NCI-H446 (cell line): ENCODE measurements at places on chromosomes 2 and 18.

- DNase-seq, result no peak
These were observed 10.6 kb upstream of the WIPF1 start for GRCh38 chr2:174607989-174608865.

- no peak for DNase-seq
These were observed 45.3 kb upstream of the C1D start for GRCh38 chr2:68108120-68108519.

DNA sequence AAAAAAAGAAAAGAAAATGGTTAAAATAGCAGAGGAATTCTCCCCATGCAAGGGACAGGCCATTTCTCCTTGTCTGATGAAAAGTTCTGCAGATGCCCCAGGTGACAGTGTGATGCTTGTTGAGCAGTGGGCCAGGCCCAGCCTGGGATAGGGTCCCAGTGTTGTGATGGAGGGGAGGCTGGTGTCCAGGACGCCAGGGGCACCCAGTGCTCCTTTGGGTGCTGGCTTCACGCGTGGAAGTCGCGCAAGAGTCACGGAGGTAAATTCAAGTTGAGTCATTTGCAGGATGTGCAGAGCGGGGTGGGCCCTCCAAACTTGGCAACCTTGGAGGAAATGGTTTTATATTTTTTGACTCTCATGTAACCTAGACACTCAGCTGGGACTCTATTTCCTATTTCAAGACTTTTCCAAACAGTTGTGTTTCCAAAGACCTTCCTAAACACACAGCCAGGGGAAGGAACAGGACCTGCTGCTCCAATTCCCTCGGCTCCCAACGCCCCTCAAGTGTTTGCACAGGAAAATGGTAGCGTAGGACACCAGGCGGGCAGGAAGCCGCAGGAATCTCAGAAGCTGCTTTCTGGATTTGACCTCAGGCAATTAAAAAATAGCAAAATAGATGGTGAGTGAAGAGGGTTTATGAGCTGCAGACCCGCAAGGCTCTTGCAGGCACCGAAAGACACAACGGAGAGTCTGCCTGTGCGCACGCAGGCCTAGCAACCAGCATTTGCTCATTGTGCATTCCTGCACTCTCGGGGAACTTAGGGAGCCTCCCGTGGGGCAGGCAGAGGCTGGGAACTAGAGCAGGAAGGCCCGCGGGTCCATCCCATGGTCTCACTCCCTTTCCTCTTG lies 107.1 kb upstream of the ODC1 start:
- no peak for DNase-seq

- DNase-seq, result no peak
These were observed 69.1 kb downstream of the PDK1 start for GRCh38 chr2:172624996-172625395.

GRCh38 chr2:189393440-189394111 lies 47.7 kb upstream of the WDR75 start:
- DNase-seq, result no peak

DNA sequence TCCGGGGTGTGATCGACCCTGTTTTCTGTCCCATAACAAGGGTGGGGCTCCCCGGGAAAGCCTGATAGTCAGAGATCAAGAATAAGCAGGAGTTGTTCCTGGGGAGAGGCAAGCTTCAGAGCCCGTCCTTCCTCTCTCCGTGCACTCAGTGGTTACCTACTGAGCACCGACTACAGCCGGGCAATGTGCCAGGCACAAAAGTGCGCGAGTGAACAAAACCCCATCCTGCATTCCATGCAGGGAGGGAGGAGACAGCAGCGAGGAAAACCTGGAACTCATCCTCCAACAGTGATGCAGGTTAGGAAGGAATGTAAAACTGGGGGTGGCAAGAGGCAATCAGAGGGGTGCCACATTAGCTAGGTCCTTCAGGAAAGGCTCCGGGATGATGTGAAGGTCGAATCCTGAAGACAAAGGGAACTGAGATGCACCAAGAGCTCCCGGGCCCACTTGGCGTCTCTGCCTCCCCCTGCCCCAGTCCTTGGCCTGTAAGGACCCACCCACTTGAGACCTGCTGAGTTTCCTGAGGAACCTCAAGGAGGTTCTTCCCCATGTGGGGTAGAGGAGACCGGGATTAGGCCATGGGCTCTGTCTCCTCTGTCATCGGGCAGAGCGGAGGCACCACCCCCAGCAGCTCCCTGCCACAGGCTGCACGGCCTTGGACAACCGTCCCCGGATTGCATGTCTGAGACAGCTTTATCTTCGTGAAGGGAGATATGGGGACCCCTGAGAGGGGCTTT lies 198.2 kb downstream of the NDUFA10 start:
- no peak for DNase-seq

DNA sequence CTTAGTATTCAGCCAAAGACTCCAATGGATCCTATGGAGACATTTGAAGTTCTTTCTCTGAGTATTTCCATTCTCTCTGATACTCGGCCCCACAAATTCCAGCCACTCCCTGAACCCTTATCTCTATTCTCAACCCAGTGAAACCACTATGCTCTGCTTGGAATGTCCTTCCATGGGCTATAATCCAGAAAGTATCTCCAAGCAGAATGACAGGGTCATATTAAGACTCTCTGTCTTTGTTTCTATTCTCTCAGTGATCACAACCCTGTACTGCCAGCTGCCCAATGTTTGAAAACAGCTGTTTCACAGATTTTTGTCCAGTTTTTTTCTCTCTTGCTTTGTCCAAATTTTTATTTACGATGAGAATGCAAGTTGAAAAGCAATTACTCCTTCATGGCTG lies 21.9 kb downstream of the CHMP3 start:
- no peak for DNase-seq

GRCh38 chr2:134271758-134272157 lies 17.9 kb downstream of the MGAT5 start:
- no peak for DNase-seq

GRCh38 chr2:240401308-240401707 lies 34.2 kb upstream of the GPC1 start:
- no peak for DNase-seq

- DNase-seq, result no peak
These were observed 280.7 kb upstream of the HNRNPA3 start for GRCh38 chr2:176931588-176932563.

- DNase-seq, result no peak
These were observed 317.4 kb downstream of the EN1 start for GRCh38 chr2:118529908-118530599.

GRCh38 chr2:44579115-44579836 lies 217.5 kb downstream of the CAMKMT start:
- no peak for DNase-seq

GRCh38 chr2:8847400-8847799 lies 10.0 kb upstream of the KIDINS220 start:
- no peak for DNase-seq

GRCh38 chr2:222290736-222291484 lies 7.9 kb downstream of the PAX3 start:
- no peak for DNase-seq

- DNase-seq, result no peak
These were observed 518.2 kb upstream of the LRATD1 start for GRCh38 chr2:14114275-14114674.

GRCh38 chr2:73503992-73504570 lies 118.4 kb downstream of the ALMS1 start:
- no peak for DNase-seq

GRCh38 chr18:46097431-46097800 lies 680 bp downstream of the ATP5F1A start:
- no peak for DNase-seq

GRCh38 chr2:218878486-218878885 lies 2.2 kb upstream of the WNT10A start:
- no peak for DNase-seq

DNA sequence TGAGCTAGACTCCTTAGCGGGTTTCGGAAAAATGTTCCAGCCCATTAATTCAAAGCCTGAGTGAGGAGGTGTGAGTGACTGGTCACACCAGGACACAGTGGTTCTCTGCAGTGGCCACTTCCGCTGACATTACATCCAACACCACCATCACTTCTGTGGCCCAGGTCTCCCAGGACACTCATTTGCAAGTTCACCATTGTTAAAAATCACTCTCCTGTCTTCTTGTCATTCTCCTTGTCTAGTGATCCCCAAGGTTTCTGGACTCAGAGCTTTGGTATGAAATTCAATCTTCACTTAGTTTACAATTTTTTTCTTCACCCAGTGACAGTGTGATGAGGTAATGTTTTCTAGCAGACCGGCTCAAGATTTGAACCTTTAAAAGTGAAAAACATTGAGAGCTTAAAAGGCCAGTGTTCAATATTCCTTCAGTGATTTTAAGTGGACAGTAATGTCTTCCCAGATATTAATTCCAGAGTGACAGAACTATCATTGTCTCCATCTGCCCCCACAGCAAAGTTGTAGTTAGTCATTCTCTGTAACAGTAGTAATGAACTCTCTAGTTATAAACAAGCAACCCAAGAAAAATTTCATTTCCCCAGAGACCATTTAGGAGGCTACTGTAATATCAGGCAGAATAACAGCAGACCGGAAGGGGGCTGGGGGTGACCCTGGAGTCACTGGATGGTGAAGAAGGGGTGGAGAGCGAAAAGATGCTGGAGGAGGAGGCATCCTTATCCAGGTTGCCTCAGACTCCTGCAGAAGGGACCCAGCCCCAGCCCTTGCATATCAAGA lies 164.9 kb downstream of the GFPT1 start:
- DNase-seq, result no peak

DNA sequence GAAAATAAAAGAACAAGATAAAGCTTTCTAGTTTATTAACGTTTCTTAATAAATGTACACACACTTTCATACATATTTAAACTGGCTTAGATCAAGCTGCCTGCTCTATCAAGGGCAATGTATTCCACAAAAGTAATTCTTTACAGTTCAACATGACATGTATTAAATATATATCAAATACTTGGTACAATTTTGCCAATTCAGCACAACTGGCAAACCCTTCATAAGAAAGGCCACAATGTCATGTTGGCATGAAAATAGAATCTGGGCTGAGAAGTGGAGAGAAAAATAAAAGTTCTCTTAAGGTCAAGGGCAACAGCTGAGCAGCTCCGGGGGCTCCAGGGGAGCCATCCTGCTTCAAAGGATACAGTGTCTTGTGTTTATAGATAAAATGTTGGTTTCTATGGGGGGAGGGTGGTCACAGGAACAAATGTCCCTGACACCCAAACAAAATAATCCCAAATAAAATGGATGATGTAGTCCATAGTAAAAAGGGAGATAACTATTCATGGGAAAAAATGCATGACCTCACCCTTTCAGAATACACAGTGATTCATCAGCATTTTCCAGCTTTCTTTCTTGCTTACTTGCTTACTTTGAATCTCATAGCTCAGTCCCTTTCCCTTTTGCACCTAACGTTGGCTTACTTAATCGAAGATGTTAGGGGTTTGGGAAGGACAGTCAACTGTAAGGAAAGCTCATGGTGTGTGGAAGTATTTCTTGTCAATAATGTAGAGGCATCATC lies 494.9 kb downstream of the NYAP2 start:
- DNase-seq, result no peak

- DNase-seq, result no peak
These were observed 223.7 kb downstream of the ACKR3 start for GRCh38 chr2:236793023-236794011.

GRCh38 chr18:72155327-72155726 lies 388.8 kb downstream of the CBLN2 start:
- no peak for DNase-seq

- no peak for DNase-seq
These were observed 18.5 kb downstream of the PSTPIP2 start for GRCh38 chr18:46053368-46054095.

DNA sequence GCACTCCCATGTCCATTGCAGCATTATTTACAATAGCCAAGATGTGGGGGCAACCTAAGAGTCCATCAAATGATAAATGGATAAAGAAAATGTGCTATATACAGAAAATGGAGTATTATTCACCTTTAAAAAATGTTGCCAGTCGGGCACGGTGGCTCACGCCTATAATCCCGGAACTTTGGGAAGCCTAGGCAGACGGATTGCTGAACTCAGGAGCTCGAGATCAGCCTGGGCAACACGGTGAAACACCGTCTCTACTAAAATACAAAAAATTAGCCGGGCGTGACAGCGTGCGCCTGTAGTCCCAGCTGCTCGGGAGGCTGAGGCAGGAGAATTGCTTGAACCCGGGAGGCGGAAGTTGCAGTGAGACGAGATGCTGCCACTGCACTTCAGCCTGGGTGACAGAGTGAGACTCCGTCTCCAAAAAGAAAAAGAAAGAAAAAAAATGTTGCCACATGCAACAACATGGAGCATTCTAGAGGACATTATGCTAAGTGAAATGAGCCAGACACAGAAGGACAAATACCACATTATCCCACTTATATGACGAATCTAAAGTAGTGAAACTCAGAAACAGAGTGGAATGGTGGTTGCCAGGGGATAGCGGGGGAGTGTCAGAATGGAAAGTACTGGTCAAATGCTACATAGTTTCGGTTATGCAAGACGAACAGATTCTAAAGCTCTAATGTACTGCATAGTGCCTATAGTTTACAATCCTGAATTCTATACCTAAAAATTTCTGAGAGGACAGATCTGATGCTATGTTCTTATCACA lies 1385.6 kb upstream of the TMEFF2 start:
- DNase-seq, result no peak

DNA sequence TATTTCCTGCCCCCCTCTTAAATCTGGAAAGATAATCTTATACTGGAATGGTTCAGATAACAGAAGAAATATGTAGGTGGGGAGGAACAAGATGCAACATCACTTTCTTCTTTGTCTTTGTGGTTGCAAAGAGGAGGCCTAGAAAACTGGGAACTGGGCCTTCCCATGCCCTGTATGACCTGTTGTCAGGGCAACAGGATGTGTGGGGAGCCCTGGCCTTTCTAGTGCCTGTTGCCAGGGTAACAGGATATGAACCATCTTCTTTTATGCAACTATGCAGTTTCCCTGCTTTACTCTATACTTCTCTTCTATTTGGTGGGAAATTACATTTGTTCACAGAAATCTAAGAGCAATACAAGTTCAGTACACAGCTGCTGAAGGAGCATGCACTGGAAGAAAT lies 79.8 kb upstream of the PDE1A start:
- no peak for DNase-seq

DNA sequence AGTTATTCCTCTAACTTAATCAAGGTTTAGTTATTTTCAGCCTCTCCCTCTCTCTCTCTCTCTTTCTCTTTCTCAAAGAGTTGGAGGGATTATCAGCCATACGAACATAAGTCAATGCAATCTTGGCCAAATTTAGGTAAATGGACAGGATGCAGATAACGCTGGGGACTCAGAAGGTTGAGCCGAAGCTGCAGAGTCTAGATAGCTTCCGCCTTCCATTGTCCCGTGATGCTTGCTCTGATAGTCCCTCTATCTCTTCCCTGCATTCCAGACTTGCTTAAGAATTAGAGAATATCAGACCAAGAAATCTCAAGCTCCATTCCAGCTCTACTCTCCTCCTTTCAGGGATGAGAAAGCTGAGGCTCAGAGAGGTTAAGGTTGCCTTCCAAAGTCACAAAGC lies 502.8 kb upstream of the TNP1 start:
- no peak for DNase-seq
